Lung microvascular endothelial cell (primary cell): ENCODE measurements at places on chromosomes 16 and 17.

- no peak for DNase-seq
These were observed 140.7 kb downstream of the SDK2 start for GRCh38 chr17:73503560-73503959.

GRCh38 chr17:59941131-59941530 lies 23.4 kb downstream of the RNFT1 start:
- no peak for DNase-seq

DNA sequence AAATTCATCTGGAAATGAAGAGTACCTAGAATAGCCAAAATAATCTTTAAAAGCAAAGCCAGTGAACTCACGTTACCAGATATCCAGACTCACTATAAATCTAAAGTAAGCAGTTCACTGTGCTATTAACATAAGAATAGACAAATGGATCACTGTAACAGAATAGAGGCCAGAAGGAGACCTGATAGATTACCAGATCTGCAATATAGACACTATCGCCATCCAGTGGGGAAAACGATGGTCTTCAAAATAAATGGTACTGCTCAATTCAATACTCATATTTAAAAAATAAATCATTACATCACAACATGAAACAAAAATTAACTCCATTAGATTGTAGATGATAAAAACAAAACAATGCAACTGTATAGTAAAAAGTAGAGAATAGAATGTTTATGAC lies 158.6 kb upstream of the CDH8 start:
- DNase-seq: no peak

DNA sequence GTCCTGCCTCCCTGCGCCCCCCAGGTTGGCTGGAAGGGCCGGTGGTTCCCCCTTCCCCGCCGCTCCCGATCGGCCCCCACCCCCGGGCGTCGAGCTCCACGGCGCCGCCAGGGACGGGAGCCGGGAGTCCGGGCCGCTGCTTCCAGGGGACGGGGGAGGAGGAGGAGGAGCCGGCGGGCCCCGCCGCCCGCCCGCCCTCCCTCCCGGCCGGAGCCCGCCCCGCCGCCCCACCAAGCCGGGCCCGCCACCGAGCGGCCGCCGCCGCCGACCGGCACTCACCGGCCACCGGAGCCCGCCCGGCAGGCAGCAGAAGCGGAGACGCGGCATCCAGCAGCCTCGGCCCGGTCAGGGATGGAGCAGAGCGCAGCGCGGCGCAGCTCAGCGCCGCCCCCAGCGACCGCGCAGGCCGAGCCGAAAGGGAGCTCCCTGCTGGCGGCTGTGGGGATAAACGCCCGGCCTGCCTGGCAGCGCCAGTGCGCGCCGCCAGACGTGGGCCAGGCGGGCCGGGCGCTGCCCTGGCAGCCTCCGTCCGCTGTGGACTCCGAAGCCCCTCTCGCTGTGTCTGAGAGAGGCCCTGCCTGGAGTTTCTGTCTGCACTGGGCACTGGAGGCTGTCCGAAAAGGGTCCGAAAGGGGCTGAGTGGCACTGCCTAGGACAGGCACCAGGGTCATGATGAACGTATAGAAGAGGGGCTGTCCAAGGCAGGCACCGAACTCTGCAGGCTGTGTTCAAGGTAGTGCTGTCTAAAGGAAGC lies at the start of gene MYO18A:
Gene MYO18A (minus strand): TSS at position 365 of the 754 bp plus-strand sequence. CDS start 13,458 bp downstream, outside the sequence.
- peak; percentile 79 for DNase-seq

DNA sequence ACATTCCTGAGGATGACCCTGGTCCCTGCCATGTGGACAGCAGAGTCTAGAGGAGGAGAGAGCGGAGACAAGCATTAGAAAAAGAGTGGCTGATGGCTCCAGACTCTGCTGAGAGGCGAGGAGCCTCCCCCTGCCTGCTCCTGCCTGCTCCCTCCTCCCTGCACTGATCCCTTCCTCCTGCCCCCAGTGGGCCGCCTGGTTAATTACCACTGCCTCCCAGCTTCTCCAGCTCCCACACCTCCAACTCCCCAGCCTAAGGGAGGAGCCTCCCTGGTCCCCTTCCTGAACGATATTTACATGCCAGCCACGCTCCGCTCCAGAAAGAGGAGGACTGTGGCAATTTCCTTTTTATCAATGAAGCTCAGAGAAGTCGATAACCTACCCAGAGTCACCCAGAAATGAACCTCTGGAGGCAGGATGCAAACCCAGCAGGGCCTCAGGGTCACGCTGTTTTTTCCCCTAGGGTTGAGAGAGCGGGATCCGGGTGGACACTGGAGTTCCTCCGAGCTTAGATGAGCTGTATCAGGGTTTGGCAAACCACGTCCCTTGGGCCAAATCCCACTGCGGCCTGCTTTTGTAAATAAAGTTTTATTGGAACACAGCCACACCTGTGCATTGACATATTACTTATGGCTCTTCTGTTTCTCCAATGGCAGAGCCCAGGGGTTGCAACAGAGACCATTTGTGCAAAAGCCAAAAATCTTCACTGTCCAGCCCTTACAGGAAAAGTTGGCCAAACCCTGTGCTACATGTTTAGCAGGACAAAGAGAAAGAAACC lies 27.1 kb upstream of the JPH3 start:
- no peak for DNase-seq

DNA sequence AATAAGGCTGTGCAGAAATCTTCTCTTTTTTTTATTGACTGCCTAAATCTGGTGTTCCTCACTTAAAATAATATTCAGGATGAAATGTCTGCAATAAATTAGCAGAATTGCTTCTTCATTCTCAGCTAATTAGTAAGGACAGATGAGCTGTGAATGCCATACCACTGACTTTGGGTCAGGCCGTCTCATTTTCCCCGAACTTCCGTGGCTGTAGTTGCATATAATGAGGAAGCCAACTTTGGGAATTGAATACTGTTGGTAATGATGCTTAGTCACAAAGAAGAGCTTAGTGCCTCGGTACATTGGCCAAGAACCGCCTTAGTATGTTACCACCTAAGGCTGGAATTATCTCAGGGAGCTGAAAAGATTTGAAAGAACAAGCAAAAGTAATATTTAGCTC lies 47.6 kb downstream of the NUP93 start:
- DNase-seq: no peak

GRCh38 chr17:27247071-27247957 lies 46.6 kb upstream of the WSB1 start:
- DNase-seq: peak; percentile 94

DNA sequence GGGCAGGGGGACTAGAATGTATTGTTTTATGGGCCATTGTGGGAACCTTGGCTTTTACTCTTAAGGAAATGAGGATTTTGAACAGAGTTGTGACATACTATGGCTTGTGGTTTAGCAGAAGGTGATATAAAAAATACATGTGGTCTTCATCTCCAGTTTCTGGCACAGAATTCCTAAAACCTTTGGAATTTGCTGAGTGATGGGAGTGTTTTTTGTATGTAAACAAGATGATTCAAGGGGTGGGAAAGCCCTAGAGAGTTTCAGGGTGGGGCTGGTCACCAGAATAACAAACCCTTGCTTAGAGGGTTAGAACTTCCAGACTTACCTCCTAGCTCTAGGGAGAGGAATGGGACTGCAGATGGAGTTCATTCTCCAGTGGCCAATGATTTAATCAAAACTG lies 316.1 kb downstream of the PHKB start:
- DNase-seq: no peak

GRCh38 chr17:39484178-39484577 lies 22.9 kb downstream of the CDK12 start:
- no peak for DNase-seq

DNA sequence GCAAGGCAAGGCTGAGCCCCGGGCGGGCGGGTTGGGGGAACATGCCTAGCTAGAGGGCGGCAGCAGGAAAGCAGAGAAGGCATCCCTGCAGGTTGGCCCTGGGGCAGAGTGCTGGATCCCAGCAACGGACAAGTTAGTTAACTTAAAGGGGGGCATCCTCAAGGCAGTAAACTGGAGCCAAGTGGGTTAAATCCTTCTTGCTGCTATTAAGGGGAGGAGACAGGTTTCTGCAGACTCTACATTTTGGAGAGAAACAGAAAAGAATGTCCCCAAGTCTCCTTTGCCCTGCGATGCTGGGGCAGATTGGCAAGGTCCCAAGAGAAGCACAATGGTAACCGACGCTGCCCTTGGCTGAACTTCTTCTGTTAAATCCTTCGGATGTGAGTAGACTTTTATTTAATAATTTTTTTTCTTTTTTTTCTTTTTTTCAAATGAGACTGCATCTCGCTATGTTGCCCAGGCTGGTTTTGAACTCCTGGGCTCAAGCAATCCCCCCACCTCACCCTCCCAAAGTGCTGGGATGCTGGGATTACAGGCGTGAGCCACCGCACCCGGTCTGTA lies 14.0 kb downstream of the ATP5PD start:
- DNase-seq: no peak

DNA sequence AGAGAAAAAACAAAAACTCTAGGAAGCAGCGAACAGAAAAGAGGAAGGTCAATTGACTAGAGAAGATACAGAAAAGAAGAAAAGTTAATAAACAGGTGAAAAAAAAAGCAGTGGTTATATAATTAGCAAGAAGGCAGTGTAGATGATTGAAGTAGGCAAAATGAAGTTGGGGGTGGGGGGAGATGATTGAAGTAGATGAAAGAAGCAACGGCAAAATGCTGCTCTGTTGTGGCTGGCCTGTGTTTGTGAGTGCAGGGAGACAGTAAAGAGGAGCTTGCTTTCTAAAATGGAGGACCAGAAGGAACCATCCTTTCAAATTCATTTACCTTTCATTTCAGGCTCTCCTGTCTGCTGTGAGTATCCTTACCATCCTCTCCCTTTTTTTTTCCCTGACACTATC lies 3.6 kb downstream of the EVI2B start:
- no peak for DNase-seq

DNA sequence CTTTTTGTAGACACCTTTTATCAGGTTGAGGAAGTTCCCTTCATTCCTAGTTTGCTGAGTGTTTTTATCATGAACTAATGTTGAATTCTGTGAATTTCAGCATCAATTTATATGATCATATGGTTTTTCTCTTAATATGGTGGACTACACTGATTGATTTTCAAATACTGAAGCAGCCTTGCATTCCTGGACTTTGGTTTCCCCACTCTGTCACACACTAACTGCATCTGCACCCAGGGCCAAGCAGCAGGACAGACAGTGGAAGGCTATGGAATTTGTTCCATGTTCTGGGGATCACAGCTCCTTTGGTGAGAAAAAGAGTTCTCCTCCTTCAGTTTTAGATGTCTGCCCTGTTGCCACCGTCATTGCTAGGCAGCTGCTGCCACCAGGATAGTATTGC lies 7.8 kb downstream of the TERF2 start:
- DNase-seq: no peak

DNA sequence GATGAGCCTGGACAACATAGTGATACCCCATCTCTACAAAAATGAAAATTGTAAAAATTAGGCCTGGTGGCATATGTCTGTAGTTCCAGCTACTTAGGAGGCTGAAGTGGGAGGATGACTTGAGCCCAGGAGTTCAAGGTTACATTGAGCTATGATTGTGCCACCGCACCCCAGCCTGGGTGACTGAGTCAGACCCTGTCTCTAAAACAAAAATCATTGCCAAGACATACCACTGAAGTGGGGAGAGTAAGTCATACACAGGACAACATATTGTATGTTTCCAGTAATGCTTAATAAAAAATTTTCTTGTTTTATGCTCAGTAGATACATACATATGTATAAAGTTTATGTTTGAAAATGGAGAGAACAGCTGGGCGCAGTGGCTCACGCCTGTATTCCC lies 39.2 kb downstream of the NDE1 start:
- DNase-seq: no peak

DNA sequence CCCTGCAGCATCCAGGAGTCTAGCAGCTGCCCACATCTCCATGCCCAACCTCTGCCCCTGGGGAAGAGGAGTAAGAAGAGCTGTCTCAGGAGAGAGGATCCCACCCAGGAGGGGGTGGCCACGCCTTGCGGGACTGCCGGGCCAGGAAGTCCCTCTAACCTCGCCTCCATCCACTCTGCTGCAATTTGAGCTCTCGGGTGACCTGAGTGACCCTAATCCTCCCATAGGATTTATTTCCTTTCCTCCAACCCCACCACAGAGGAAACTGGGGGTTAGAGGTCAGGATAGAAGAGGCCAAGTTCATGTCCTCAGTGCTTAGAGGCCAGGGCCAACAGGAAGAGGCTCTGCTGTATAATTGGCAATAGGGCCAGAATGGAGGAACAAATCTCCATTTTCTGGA lies 22.6 kb upstream of the NGFR start:
- no peak for DNase-seq

- no peak for DNase-seq
These were observed 63.9 kb upstream of the SMIM36 start for GRCh38 chr17:55575058-55575636.

- no peak for DNase-seq
These were observed 174.0 kb downstream of the KATNIP start for GRCh38 chr16:27723711-27724481.

DNA sequence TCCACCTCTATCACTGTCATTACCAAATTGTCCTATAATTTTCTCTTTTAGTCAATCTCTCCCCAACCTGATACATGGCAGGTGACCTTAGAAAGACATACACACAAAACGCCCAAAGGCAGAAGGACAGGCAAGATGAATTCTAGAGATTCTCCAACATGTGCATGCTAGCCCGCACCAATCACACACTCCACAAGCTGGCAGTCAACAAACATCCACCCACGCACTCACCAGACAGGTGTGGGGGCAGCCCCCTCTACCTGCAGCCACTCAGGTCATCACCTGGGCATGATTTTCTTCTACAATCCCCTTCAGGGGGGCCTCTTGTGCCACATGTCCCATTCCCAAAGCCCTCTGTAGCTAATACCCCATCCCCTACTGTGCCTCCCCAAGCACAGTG lies 9.5 kb downstream of the MPP2 start:
- no peak for DNase-seq

- DNase-seq: no peak
These were observed 26.2 kb upstream of the KIFC3 start for GRCh38 chr16:57828272-57829161.

- DNase-seq: no peak
These were observed 16.9 kb downstream of the TRIM25 start for GRCh38 chr17:56896968-56897359.

DNA sequence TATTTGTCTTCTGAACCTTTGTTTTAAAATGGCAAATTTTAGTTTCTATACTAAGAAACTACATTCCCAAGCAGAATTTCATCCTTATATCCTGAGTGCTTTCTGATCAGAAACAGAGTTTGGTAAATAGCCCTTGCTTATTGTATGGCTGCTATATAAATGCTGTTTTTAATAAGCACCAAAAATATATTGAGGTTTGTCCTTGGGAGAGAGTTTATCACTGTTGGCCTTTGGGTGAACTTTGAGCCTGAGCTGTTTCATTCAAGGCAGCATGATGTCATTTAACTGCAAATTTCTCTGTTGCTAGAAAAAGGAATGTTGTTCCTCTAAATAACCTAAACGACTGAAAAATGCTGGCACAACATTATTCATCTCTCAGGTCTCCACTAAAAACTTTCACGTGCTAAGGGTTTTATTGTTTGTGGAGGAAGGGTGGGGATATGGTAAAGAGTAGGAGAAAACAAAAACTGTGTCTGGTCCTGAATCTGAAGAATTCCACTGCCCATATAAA lies 334.3 kb upstream of the TBX2 start:
- DNase-seq: peak; percentile 33

- no peak for DNase-seq
These were observed 35.1 kb upstream of the DNAJA2 start for GRCh38 chr16:47008612-47009011.

DNA sequence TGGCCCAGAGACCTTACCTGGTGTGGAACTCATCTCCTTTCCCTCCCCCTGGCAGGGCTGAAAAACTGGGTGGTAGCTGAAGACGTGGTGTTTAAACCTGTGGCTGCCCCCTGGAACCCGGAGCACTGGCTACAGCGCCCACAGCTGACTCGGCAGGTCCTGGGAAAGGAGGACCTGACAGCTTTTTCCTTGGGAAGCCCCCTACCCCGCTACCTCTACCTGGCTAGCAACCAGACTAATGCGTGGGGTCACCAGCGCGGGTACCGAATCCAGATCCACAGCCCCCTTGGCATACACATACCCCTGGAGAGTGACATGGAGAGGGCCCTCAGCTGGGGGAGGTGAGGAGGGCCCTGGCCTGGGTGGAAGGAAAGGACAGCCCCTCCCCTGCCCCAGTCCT lies 2.0 kb upstream of the AOC3 start:
- no peak for DNase-seq
